ENCODE measurements at places on chromosomes 1 and 21.

- DNase-seq, result no peak
Observed at GRCh38 chr21:16589006-16589898, 859.5 kb downstream of the USP25 start.

- no peak for DNase-seq
Observed at GRCh38 chr1:175472464-175472863, 270.9 kb downstream of the TNR start.

- no peak for DNase-seq
Observed at GRCh38 chr1:44919400-44919799, 67.0 kb downstream of the EIF2B3 start.

DNA sequence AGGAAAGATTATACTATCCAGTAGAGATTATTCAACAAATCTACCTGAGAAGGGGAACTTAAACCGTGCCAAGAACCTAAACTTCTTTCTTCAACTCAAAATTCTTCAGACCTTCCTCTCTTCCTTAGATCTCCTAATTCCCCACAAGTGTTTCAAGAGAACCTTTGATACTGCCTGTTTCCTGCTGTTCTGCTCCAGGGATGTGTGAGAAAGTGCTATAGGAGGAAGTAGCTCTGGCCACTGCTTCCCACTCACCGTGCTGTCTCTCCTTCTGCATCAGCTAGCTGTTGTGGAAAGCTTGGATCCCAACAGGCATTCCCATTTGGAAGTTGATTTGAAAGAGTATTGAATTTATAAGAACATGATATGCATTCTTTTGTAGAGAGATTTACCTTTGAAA, 4.5 kb upstream of the NOS1AP start:
- no peak for DNase-seq

DNA sequence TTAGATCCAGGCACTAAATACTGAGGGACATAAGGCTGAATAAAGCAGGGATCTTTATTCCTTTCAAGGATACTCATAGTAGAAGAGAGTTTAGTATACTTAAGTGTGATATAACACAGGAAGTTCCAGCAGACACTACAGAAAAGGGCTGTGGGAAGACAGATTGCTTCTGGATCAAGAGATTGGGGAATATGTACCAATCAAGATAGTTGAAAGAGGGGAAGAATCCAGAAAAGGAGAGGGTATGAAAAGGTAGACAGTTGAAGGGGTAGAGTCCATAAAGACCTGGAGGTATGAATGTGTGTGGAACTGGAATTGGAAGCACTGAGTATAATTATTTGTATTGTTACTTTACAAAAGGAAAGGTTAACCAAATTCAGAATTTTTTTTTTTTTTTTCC, 2.4 kb downstream of the RPS6KC1 start:
- DNase-seq, result no peak
